ENCODE measurements at places on chromosomes 7 and 10. TPM values are rescaled to one million over a fixed set of nuclear protein-coding genes. Genes with fewer than 3 reads are reported as not detected.

The GHRHR gene
- polyA plus RNA-seq: not detected

The GTPBP4 gene
- polyA plus RNA-seq: 32.7 TPM

The TMEM176A gene
- 92.7 TPM for polyA plus RNA-seq

The ZNF365 gene
- 0.80 TPM for polyA plus RNA-seq

The CALHM3 gene
- polyA plus RNA-seq: not detected

The PRKG1 gene
- 2.8 TPM for polyA plus RNA-seq

The CFAP46 gene
- 0.50 TPM for polyA plus RNA-seq

The BLNK gene
- 6.0 TPM for polyA plus RNA-seq

The MNX1 gene
- polyA plus RNA-seq: not detected

The HMX2 gene
- not detected for polyA plus RNA-seq

The ANXA8L1 gene
- polyA plus RNA-seq: 1.7 TPM

The PRRT4 gene
- polyA plus RNA-seq: 0.17 TPM

The ADAM12 gene
- 6.4 TPM for polyA plus RNA-seq

The SLF2 gene
- polyA plus RNA-seq: 19.6 TPM

The LDB3 gene
- 9.0 TPM for polyA plus RNA-seq

The PNLIP gene
- not detected for polyA plus RNA-seq

The FEZF1 gene
- polyA plus RNA-seq: not detected

The LLCFC1 gene
- polyA plus RNA-seq: not detected

The TMEM196 gene
- not detected for polyA plus RNA-seq

The NPFFR1 gene
- polyA plus RNA-seq: 0.04 TPM

The MGMT gene
- polyA plus RNA-seq: 4.5 TPM

The CEP41 gene
- polyA plus RNA-seq: 15.3 TPM

The GAD2 gene
- 0.02 TPM for polyA plus RNA-seq

The PRSS37 gene
- polyA plus RNA-seq: not detected

The ITPRID1 gene
- 0.20 TPM for polyA plus RNA-seq

The NPC1L1 gene
- 0.18 TPM for polyA plus RNA-seq

The FAM25C gene
- polyA plus RNA-seq: not detected

The SND1 gene
- 297 TPM for polyA plus RNA-seq

The NEBL gene
- polyA plus RNA-seq: 2.1 TPM

The CUBN gene
- 3.5 TPM for polyA plus RNA-seq

The GNG11 gene
- 81.0 TPM for polyA plus RNA-seq

The TRIM73 gene
- 1.2 TPM for polyA plus RNA-seq

The HOXA1 gene
- 0.45 TPM for polyA plus RNA-seq

The NPY4R2 gene
- polyA plus RNA-seq: not detected

The INA gene
- polyA plus RNA-seq: 0.05 TPM

The RASA4B gene
- polyA plus RNA-seq: 2.1 TPM

The TRIM50 gene
- 0.24 TPM for polyA plus RNA-seq

The PIK3AP1 gene
- 9.9 TPM for polyA plus RNA-seq
